ENCODE measurements at places on chromosomes 2 and 18. TPM values are rescaled to one million over a fixed set of nuclear protein-coding genes. Genes with fewer than 3 reads are reported as not detected.

Gene IL36B
- total RNA-seq = not detected

Gene RAB27B
- total RNA-seq = not detected

Gene DNAH7
- total RNA-seq = not detected

Gene KRTCAP3
- 6.7 TPM for total RNA-seq

Gene DOK6
- not detected for total RNA-seq

Gene AP1S3
- 10.7 TPM for total RNA-seq

Gene WNT10A
- 1.3 TPM for total RNA-seq

Gene AQP4
- total RNA-seq = not detected

Gene ZDBF2
- total RNA-seq = 4.8 TPM

DNA sequence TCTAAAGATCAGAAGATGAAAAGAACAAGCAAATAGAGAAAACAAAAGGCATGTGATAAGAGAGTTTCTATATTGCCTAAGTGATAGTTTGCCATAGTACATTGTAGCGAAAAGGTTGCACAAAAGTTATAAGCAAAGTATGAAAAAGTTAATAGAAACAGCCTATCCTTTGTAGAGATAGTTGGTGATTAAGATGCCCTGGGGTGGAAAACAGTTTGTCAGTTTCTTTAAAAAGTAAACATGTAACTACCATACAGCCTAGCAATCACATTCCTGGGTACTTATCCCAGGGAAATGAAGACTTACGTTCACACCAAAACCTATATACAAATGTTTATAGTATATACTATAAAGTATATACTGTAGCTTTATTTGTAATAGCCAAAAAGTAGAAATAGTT, 16.9 kb upstream of the DAPL1 start:
- H3K4me3 ChIP-seq = no peak overlapping the region
- H3K27ac ChIP-seq = no peak overlapping the region
- no peaks in the 10 kb centered on the region for H3K4me1 ChIP-seq
- H3K36me3 ChIP-seq = no peaks in the 10 kb centered on the region

DNA sequence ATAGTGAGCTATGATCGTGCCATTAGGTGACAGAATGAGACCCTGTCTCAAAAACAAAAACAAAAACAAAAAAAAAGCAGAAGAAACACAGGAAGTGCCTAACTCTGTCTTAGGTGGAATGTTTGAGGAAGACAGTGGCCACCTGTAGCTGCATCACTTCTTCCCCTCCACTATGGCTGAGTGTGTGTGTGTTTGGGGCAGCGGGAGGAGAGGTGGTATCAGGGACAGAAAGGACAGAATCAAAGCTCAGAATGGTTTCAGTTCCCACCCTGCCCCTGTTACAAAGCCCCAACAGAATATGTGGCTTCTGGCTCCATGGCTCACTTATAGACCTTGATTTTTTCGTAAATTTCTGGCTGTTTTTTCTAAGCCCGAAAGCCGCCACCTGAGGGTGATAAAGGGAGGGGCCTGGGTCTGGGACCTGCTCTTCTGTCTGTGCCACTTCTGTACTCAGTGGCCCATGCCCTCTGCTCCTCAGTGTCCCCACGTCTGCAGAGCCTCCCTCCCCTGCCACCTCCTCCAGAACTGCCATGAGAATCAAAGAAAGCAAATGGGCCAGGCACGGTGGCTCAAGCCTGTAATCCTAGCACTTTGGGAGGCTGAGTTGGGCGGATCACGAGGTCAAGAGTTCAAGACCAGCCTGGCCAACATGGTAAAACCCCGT, 27.4 kb downstream of the SERTAD2 start:
- no peak for DNase-seq
- no peaks in the 10 kb centered on the region for H3K4me1 ChIP-seq
- no peak overlapping the region for H3K27ac ChIP-seq
- no peaks in the 10 kb centered on the region for H3K36me3 ChIP-seq

DNA sequence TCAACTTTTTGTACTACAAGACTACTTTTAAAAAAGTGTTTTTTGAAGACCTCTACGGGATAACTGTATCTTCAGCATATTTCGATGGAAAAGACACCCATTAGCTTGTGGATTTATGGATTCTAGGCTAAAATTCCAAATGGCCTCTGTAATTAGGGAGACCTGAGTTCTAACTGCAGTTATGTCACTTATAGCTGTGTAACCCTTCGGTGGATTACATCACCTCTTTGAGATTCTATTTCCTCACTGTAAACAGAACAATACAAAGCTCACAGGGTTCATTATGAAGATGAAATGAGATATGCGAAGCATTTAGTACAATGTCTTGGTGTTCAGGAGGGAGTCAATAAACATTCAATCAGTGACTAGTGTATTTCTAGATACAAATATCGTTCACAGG, 24.2 kb downstream of the LMAN2L start:
- no peak overlapping the region for H3K27ac ChIP-seq
- no peaks in the 10 kb centered on the region for H3K4me1 ChIP-seq
- H3K4me3 ChIP-seq = no peak overlapping the region
- DNase-seq = no peak
- H3K36me3 ChIP-seq = peaks cover 5% of the 10 kb centered on the region

- DNase-seq = no peak
- no peaks in the 10 kb centered on the region for H3K27me3 ChIP-seq
- H3K4me1 ChIP-seq = peaks cover 59% of the 10 kb centered on the region
- H3K4me3 ChIP-seq = peak overlapping the region; percentile 55
- H3K27ac ChIP-seq = peak overlapping the region; percentile 93
These were observed 18.1 kb downstream of the NDC80 start for GRCh38 chr18:2589345-2590068.

DNA sequence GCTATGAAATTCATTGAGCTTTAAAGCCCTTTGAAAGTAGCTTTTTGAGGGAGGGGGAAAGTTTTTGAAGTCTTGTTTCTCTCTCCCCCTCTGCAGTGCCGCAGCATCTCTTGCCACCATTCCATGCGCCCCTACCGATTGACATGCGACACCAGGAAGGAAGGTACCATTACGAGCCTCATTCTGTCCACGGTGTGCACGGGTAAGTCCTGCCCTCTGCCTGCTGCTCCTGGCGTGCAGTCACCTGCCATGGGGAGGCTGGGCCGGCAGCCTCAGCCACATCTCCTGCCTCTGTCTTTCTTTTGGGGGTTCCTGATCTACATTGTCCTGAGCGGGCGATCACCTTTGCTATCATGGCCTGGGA, 191.6 kb downstream of the GLI2 start:
- no peak overlapping the region for H3K4me3 ChIP-seq
- no peaks in the 10 kb centered on the region for H3K36me3 ChIP-seq

DNA sequence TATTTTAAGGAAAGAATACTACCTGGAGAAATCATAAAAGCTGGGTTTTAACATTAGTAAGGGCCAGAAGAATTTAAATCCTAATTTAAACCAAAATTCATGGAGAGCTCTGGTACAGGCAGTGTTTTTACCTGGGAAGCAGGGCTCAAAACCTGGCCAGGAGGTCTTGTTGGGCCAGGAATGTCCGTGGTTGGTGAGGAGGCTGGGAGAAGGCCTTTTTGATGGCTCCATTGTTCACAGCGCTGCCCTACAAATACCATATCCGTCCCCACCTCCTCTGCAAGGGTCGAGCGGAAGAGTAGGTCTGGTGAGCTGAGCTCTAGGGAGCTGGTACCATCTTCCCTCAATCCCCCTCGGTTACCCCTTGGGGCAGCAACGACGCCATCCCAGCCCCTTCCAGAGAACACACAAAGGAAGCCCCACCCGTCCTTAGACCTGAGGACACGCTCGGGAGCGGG, 10.9 kb upstream of the HOXD1 start:
- DNase-seq = no peak
- H3K27ac ChIP-seq = no peak overlapping the region
- H3K36me3 ChIP-seq = no peaks in the 10 kb centered on the region
- peaks cover 76% of the 10 kb centered on the region for H3K27me3 ChIP-seq
- no peak overlapping the region for H3K4me3 ChIP-seq
- H3K4me1 ChIP-seq = peaks cover 18% of the 10 kb centered on the region

DNA sequence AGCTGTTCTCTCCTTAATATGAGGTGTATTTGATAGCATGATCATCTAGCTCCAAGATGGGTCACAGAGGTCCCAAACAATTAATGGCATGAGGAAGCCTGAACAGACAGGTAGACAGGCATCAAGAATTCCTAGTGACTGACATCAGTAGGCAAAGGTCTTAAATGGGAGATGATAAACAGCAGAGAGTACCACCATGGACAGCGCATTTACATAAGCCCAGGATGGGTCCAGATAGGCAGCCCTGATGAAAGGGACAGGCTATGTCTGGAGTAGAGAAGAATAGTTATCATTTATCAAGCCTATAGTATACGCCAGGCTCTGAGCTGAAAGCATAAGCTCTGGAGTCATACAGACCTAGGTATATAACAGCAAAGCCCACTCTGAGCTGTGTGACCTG, 434.7 kb upstream of the SETBP1 start:
- H3K4me3 ChIP-seq = no peak overlapping the region
- no peak overlapping the region for H3K27ac ChIP-seq
- H3K27me3 ChIP-seq = no peaks in the 10 kb centered on the region

- H3K4me3 ChIP-seq = no peak overlapping the region
- no peaks in the 10 kb centered on the region for H3K27me3 ChIP-seq
- no peak for DNase-seq
- H3K27ac ChIP-seq = no peak overlapping the region
These were observed 116.6 kb downstream of the SRBD1 start for GRCh38 chr2:45494275-45494977.

- peak overlapping the region; percentile 89 for H3K27ac ChIP-seq
- peak; percentile 64 for DNase-seq
- peaks cover 77% of the 10 kb centered on the region for H3K36me3 ChIP-seq
These were observed 4.2 kb downstream of the CLK1 start for GRCh38 chr2:200860092-200860795.

DNA sequence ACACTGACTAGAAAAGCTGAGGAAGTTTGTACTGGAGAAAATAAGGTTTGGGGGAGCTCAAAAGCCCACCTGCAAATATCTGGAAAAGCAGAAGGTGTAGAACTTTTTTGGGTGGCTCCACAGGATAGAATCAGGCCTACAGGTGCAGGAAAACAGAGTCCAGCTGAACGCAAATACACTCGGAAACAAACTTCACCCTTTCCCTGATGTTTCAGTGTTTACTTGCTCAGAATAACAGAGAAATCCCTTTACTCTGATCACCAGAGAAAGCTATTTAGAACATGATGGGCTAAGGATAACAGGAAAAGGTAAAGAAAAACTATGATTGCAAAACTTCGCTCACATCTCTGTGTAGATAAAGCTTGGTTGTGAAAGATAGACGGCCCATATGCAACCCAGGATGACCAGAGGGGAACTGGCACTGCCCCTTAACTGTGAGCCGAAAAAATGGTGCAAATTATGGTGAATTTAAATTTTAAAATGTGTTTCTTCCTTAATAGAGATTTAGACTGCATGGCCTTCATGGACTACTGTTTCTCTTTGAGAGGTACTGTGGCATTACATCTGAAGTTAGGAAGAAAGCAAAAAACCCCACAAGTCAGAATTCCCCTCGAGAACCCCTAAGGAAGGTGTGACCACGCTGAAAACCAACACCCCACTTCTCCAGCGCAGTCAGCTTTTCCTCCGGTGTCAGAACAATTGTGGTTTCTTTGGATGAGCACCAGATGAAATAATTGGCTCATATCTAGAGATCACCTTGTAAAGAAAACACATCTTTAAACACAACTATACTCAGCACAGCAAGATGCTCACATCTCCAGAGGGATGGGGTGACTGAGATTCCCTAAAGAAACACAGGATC, 84.5 kb upstream of the TMEM247 start:
- peak; percentile 37 for DNase-seq
- H3K4me3 ChIP-seq = no peak overlapping the region
- H3K27me3 ChIP-seq = no peaks in the 10 kb centered on the region
- no peaks in the 10 kb centered on the region for H3K36me3 ChIP-seq

- H3K27ac ChIP-seq = no peak overlapping the region
- H3K4me1 ChIP-seq = no peaks in the 10 kb centered on the region
- H3K36me3 ChIP-seq = no peaks in the 10 kb centered on the region
- H3K27me3 ChIP-seq = no peaks in the 10 kb centered on the region
These were observed 12.0 kb upstream of the DGUOK start for GRCh38 chr2:73914667-73915066.

DNA sequence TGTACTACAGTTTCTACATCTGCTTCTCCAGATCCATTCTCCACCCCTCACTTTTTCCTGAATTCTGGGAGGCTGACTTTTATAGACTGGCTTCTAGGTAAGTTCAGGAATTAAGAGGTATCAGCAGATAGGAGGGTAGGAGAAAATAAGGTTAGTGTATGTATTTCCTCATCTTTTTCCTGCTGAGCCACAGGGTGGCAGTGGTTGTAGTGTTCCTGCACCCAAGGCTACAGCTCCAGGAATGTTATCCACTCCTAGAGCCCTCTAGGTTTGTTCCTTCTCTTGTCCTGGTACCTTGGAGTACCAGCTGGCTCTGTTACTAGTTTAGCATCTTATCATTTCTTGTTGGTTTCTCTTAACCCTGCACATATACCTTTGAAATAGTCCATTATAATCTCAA, 40.7 kb upstream of the C2orf66 start:
- no peaks in the 10 kb centered on the region for H3K27me3 ChIP-seq
- H3K27ac ChIP-seq = no peak overlapping the region
- H3K36me3 ChIP-seq = peaks cover 16% of the 10 kb centered on the region
- no peak for DNase-seq
- H3K4me3 ChIP-seq = no peak overlapping the region

GRCh38 chr2:60453872-60454271, 99.6 kb downstream of the BCL11A start:
- no peak overlapping the region for H3K4me3 ChIP-seq
- H3K36me3 ChIP-seq = no peaks in the 10 kb centered on the region
- DNase-seq = no peak
- H3K4me1 ChIP-seq = no peaks in the 10 kb centered on the region

GRCh38 chr18:29373000-29373399, 1196.1 kb upstream of the CDH2 start:
- H3K36me3 ChIP-seq = no peaks in the 10 kb centered on the region
- no peaks in the 10 kb centered on the region for H3K4me1 ChIP-seq
- H3K4me3 ChIP-seq = no peak overlapping the region
- H3K27me3 ChIP-seq = no peaks in the 10 kb centered on the region

GRCh38 chr18:34729740-34730355, 19.8 kb downstream of the DTNA start:
- H3K27ac ChIP-seq = no peak overlapping the region
- peaks cover 10% of the 10 kb centered on the region for H3K27me3 ChIP-seq

GRCh38 chr2:46029332-46029811, 267.8 kb upstream of the EPAS1 start:
- no peaks in the 10 kb centered on the region for H3K27me3 ChIP-seq
- peaks cover 10% of the 10 kb centered on the region for H3K4me1 ChIP-seq
- H3K27ac ChIP-seq = no peak overlapping the region
- H3K36me3 ChIP-seq = peaks cover 2% of the 10 kb centered on the region
- H3K4me3 ChIP-seq = no peak overlapping the region

- no peaks in the 10 kb centered on the region for H3K4me1 ChIP-seq
- no peak for DNase-seq
- no peak overlapping the region for H3K27ac ChIP-seq
- H3K36me3 ChIP-seq = no peaks in the 10 kb centered on the region
- no peaks in the 10 kb centered on the region for H3K27me3 ChIP-seq
These were observed 279.5 kb upstream of the POU3F3 start for GRCh38 chr2:104574367-104574766.

GRCh38 chr2:188293601-188294351, 2.1 kb downstream of the GULP1 start:
- peaks cover 42% of the 10 kb centered on the region for H3K27me3 ChIP-seq
- no peak for DNase-seq
- H3K27ac ChIP-seq = no peak overlapping the region
- H3K4me1 ChIP-seq = peaks cover 10% of the 10 kb centered on the region

GRCh38 chr2:67658820-67659219, 261.7 kb downstream of the ETAA1 start:
- H3K4me3 ChIP-seq = no peak overlapping the region
- no peak for DNase-seq
- H3K27ac ChIP-seq = no peak overlapping the region
- H3K36me3 ChIP-seq = no peaks in the 10 kb centered on the region
- H3K4me1 ChIP-seq = no peaks in the 10 kb centered on the region

- H3K27ac ChIP-seq = peak overlapping the region; percentile 78
- peak overlapping the region; percentile 83 for H3K4me3 ChIP-seq
- peaks cover 42% of the 10 kb centered on the region for H3K4me1 ChIP-seq
- peaks cover 12% of the 10 kb centered on the region for H3K36me3 ChIP-seq
- H3K27me3 ChIP-seq = no peaks in the 10 kb centered on the region
These were observed 647 bp downstream of the PSME4 start for GRCh38 chr2:53969968-53970723.
